ENCODE measurements at places on chromosomes 4 and X. TPM values are rescaled to one million over a fixed set of nuclear protein-coding genes. Genes with fewer than 3 reads are reported as not detected.

The L1CAM gene
- total RNA-seq: 0.36 TPM

The NFKB1 gene
- total RNA-seq: 23.6 TPM

The THOC2 gene
- total RNA-seq: 93.9 TPM

The BST1 gene
- 5.3 TPM for total RNA-seq

The ETDA gene
- total RNA-seq: not detected

The MAGEA9B gene
- not detected for total RNA-seq

The TET2 gene
- total RNA-seq: 25.3 TPM

The NSG1 gene
- 0.56 TPM for total RNA-seq

DNA sequence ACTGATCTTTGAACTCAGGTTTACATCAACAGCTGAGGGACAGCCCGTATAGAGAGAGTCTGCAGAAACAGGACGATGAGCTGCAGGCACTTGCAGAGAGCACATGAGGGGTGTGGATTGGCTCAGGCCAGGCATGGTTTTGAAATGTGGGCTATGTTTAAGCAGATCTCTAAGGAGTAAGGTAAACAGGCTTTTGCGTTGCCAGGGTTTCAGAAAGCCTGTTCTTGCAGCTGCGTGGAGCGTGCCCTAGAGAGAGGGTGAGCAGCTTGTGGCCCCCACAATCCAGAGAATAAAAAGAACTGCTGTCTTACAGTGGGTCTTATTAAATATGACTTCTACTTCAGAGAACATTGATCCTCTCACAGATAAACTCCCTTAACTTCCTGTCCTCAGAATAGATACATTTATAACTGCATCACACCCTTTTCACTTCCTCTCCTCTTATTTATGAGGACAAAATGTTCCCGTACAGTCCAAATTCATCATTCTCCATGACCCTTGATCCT lies 64.1 kb downstream of the TMA16 start:
- no peak for DNase-seq

DNA sequence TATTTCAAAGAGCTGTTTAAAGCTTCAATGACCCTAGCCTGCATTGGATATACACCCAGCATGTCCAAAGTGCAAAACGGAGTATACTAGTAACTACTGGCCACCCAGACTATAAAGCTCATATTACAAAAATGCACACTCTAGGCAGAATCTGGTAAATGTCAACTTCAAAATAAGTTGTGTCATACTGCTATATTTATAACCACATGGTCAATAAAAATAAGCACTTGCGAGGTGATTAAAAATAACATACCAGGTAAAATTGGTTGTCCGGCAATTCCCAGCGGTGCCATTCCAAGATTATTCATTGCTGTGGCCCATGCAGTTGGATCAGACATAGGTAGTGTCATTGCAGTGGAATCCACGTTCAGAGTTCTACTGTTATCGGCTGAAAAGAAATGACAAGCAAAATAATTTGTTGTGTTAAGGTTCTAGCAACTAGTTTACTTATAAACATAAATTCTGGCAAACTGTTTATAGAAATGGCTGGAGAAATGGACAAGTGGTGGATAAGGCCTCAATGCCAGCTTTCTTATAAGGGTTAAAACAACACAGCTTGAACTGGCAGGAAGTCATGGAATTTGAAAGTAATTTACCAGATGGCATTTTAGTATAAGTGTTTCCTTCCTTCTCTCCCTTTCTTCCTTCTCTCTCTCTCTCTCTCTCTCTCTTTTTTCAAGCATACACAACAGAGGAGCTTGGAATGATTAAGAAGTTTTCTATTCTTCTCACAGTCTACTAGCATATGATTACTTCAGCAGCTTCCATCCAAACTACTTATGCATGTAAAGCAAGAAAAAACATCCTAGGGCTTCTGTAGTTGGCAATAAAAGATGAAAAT lies 199.9 kb downstream of the ENOX2 start:
- no peak for DNase-seq

GRCh38 chrX:109533631-109534030 lies 3.0 kb upstream of the NXT2 start:
- peak; percentile 1 for DNase-seq

- no peak for DNase-seq
Observed at GRCh38 chr4:105106426-105106825, 40.2 kb upstream of the TET2 start.

GRCh38 chrX:4994855-4995254 lies 1233.8 kb downstream of the NLGN4X start:
- DNase-seq: no peak

DNA sequence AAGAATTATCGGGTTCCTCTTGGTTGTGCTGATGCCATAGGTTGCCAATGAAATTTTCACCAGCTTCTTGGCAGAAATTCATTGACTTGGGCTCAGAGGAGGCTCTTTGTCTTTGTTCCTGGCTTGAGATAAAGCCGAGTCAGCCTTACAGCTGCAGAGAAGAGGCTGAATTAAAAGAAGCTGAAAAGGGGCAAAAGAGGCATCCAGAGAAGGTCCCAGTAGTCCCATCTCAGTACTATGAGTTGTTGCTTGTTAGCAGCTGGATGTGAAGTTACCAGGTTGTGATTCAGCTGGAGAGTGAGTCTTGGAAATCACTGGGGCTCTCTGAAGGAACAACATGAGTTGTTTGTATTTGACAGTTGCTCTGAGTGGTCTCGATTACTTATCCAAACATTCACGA lies 59.7 kb downstream of the SMAD1 start:
- no peak for DNase-seq

GRCh38 chr4:72666910-72667309 lies 97.9 kb upstream of the ADAMTS3 start:
- DNase-seq: no peak

DNA sequence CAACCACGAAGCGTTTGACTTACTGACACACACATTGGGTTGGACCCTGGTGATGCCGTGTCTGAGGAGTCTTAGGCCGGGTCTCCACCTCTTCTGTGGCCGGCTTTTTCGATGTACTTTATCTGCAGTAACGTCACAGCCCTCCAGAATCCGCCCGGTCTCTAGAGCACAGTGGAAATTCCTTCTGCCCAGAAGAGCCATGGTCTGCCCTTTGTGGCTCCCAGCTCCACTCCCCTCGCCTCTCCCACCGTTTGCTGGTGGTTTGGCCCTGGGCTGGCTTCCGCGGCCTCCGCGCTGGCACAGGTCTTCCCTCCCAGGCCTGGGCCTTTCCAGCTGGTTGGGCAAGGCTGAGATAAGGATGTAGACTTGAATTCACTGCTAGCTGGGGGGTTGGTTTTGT lies 4.3 kb downstream of the MAEA start:
- no peak for DNase-seq

DNA sequence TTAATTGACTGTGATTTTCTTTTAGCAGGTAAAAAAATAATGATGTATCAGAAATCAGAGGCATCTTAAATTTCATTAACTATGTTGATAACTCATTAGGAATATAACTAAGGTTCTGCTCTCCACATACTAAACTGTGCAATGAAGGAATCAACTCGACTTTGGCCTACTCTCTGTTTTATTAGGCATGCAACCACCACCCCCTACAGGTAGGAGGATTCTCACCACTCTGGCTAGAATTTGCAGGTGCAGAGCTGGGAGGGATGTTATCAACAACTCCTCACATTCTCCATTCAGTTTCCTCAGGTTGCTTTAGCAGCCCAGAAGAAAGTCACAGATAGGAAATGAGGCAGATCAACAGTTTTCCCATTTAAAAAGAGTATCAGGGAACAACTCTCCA lies 160.1 kb downstream of the COX18 start:
- DNase-seq: no peak

DNA sequence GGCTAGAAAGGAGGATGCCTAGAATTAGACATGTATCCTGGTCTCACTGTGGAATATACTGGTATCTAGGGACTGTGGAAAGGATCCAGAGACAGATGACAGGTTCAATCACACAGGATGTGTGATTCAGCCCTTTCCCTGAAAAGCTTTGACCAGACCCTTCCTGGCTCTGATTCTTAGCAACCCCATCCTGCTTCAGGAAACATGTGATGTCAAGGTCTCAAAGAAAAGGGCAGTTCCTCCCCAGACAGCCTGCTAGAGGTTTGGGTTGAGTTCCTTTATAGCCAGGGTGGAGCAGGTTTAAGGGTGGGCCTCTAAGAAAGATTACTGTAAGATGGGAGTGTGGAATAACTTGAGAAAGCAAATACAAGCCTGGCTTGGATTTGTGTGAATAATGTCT lies 3.0 kb downstream of the BMP15 start:
- no peak for DNase-seq

- DNase-seq: no peak
Observed at GRCh38 chr4:14834382-14834781, 167.9 kb upstream of the CPEB2 start.

- no peak for DNase-seq
Observed at GRCh38 chr4:119667802-119668201, 39.2 kb upstream of the PDE5A start.

GRCh38 chrX:3940000-3940610 lies 226.7 kb upstream of the PRKX start:
- DNase-seq: peak; percentile 20

GRCh38 chr4:28004520-28004919 lies 1143.9 kb downstream of the STIM2 start:
- DNase-seq: no peak

All from IMR-90 (cell line).